Right lung (tissue), 10 donors: ENCODE measurements at places on chromosomes 12 and 14. TPM values are rescaled to one million over a fixed set of nuclear protein-coding genes. Genes with fewer than 3 reads are reported as not detected.

DNA sequence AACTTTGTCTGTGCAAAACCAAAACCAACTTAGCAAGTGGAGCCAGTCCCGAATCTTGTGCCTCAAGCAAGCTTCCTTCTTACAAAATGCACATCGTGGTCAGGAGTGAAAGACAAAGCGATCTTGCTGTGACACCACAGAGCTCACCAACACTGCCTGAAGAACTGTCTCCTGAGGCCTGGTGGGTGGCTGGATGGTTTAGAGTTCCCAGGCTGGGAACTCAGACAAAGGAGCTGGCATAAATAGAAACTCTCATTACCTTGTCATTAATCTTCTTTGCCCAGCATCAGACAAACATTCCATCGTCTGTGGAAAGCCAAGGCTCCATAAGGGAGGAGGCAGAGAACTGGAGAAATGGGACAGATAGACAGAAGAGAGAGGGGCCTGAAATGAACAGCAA is 144.8 kb downstream of the KCNA5 start:
- no peak for DNase-seq

- no peak for DNase-seq
Measured at GRCh38 chr14:28407996-28408395, 358.6 kb upstream of the FOXG1 start.

Gene PELI2
- 10.7 TPM for polyA plus RNA-seq

DNA sequence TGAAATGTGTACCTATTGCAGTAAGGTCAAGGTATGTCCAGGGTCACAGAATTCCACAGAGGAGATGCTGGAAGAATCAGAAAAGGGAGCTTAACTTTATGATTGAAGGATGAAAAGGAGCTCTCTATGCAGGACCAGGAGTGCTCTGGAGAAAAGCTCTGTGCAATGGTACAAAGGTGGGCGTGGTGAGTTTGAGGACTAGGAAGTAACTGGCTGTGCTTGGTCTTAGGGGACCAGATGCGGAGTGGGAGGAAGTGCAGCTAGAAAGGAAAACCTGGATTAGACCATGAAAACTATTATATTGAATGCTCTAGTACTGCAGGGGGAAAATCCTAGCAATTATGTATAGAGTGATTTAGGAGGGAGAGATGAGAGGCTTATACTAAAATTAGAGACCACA is 56.8 kb downstream of the BTG1 start:
- DNase-seq: no peak

Gene SAMD15
- 3.1 TPM for polyA plus RNA-seq

- DNase-seq: no peak
Measured at GRCh38 chr12:9936591-9936990, 4.4 kb upstream of the CLEC2A start.
